ENCODE measurements at places on chromosomes 1 and 21.

DNA sequence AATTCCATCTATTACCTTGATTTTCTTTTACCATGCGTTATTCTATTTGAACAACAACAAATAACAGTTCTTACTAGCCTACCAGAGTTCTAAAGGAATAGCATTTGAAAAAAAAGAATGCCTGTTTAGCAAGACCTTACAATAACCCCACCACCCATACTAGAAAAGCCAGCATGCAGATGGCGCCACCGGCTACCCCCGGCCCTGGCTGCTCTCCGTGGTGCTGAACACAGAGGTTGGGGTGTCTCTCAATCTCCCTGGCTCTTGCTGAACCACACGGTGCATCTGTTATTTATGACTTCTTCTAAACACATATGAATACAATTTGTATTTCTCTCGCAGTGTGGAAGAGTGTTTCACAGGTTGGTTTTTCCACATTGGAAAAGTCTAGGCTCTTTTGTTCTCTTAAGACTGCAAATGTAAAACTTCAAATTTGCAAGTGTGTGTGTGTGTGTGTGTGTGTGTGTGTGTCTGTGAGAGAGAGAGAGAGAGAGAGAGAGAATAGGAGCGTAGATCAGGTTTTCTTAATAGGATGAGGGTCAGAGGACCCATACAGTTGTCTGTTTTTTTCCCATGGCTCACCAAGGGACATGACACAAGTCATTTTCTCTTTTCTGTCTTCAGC, 13.6 kb downstream of the GRIK3 start:
- no peak for DNase-seq

DNA sequence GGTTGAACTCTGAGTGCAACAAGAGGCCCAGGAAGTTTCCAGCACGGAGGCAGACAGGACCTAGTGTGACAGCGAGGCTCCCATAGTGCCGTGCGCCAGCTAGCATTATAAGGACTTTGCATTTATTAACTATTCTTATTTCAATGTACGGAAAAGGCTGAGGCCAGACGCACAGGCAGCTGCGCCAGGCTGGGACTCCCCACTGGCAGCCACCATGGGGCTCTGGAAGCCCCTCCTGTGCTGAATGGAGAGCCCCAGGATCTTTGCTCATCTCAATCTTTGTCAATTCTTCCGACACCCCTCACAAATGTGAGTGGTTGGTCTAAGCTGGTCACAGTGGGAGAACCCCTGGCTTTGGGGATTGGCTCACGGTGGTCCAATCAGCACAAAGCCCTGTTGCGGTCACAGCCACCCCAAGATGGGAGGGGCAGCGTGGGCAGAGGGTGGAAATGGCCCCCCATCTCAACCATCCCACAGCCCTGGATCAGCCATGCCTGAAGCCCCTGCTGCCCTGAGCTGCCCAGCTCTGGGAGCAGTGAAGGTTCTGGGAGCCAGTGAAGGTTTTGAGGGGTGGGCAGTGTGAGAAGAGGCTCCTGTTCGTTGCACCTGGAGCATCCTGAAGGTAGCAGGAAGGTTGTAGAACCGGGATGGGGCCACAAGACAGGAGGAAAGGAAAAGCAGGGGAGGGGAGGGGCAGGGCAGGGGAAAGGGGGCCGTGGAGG, 59.5 kb upstream of the ADARB1 start:
- no peak for DNase-seq

GRCh38 chr1:192418552-192419285, 101.9 kb downstream of the RGS21 start:
- DNase-seq = no peak

DNA sequence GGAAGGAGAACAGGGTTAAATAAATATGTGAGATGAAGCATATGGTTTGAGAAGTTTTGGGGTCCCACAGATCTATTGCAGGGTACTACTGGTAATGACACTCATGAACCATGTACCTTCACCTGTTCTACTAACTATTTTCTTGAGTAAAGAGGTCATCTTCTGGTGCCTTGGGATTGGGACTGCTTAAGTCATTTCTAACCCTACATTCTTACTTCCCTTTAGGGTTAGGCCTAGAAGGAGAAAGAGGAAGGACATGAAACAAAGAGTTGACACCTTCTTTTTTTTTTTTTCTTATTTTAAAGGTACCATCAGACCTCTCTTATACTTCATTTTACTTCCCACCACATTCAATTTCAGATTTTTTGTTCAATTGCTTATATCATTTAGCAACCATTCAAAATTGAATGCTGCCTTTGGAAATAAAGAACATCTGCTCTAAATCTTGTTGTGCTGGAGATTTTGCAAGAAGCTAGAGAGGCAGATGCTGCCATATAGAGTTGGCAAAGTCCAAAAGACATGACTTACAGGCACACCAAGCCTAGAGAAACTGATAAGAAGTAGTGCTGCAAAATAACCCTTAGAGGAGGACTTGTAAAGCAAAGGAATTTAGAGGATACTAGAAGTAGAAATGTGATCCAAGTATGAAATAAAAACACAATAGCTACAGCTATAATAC, 374.4 kb upstream of the ST6GALNAC5 start:
- DNase-seq = no peak

GRCh38 chr1:18934205-18935000, 22.1 kb downstream of the IFFO2 start:
- no peak for DNase-seq

DNA sequence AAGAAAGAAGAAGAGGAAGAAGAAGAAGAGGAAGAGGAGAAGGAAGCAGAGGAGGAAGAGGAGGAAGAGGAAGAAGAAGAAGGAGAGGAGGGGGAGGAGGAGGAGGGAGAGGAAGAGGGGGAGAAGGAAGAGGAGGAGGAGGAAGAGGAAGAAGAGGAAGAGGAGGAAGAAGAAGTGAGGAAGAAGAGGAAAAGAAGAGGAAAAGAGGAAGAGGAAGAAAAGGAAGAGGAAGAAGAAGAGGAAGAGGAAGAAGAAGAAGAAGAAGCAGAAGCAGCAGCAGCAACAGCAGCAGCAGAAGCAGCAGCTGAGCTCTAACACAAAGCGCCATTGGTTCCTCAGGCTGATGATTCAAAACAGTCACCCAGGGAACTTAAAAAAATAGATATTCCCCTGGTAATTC, 34.0 kb downstream of the DNAI4 start:
- no peak for DNase-seq

DNA sequence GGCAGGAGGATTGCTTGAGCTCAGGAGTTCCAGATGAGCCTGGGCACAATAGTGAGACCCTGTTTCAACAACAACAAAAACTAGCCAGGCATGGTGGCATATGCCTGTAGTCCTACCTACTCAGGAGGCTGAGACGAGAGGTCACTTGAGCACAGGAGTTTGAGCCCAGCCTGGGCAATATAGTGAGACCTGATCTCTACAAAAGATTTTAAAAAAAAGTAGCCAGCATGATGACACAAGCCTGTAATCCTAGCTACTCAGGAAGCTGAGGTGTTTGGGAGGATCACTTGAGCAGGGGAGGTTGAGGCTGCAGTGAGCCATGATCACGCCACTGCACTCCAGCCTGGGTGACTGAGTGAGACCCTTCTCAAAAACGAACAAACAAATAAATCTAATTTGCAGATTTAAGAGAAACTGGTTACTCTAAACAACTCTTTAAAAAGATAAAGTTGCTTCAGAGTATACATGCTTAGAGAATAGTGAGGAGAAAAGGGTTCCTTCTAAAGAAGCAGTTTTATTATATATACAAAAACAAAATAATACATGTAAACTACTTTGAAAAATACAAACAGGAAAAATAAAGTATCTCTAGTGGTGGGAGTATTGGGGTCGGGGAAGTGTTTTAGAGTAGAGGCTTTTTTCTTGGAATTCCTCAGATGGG, 88.4 kb downstream of the ADCY10 start:
- DNase-seq = no peak

DNA sequence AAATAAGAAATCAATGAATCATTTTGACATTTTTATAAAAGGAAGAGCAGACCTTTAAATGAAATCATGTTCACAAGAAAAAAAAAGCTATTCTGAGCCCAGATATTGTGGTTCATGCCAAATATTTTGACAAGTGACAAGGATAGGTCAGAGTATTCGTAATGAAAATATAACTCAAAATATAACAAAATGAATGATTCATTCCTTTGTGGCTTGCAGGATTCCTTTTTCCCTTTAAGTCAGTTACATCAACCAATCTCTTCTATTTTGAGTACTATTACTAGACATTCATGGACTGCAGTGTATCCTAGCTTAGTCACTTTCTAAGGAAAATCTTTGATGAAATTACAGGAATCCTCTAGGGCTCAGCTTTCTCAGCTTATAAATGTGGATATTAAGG, 188.7 kb downstream of the COL11A1 start:
- no peak for DNase-seq

Measured in DMS 273 treated with DMSO at 0.1 percent for 48 hours (cell line).